ENCODE measurements at places on chromosomes 3 and 15.

DNA sequence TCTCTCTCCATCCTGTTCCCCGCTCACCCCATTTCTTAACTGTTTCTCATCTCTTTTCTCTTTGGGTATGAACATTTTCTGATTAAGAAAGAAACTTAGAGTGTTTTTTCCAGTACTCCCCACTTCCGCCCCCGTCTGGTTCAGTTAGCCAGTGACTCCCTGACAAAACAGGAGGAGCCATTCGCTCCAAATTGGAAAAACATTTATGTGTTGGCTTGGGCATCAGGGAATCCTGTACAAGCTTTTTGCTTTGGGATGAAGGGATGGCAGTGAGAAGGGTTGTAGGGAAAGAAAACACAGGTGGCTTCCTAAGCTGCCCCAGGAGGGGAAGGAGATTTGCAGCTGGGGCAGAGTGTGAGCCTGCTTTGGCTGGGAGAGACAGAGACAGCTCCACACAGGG is 47.0 kb downstream of the BOC start:
- H3K4me1 ChIP-seq, result no peaks in the 10 kb centered on the region
- no peaks in the 10 kb centered on the region for H3K36me3 ChIP-seq
- no peak for DNase-seq
- no peaks in the 10 kb centered on the region for H3K27me3 ChIP-seq
- H3K4me3 ChIP-seq, result no peak overlapping the region

- peaks cover 7% of the 10 kb centered on the region for H3K4me1 ChIP-seq
- no peak for DNase-seq
- H3K36me3 ChIP-seq, result no peaks in the 10 kb centered on the region
- peaks cover 18% of the 10 kb centered on the region for H3K27me3 ChIP-seq
- H3K4me3 ChIP-seq, result no peak overlapping the region
- no peak overlapping the region for H3K27ac ChIP-seq
Measured at GRCh38 chr15:70246623-70247220, 149.0 kb upstream of the TLE3 start.

DNA sequence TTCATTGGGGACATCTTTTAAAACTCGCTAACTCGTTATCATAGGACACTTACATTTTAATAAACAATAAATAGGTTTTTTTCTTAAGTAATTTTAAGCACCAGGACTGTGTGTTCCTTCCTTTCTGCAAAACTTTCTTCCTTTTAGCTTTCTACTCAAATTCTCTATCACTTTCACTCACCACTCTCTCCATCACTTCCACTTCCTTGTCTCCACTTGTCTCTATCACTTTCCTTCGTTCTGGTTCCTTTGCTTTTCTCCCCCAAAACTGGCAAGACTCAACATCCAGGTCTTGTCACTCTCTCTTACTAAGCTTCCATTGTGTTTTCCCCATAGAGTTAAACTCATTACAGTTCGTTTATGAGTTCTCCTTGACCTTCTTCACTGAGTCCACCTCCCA is 99.0 kb downstream of the ZPLD1 start:
- no peak for DNase-seq
- no peaks in the 10 kb centered on the region for H3K4me1 ChIP-seq
- H3K27ac ChIP-seq, result no peak overlapping the region
- no peaks in the 10 kb centered on the region for H3K36me3 ChIP-seq
- H3K27me3 ChIP-seq, result no peaks in the 10 kb centered on the region
- H3K4me3 ChIP-seq, result no peak overlapping the region

- no peak for DNase-seq
- no peaks in the 10 kb centered on the region for H3K36me3 ChIP-seq
- H3K4me3 ChIP-seq, result no peak overlapping the region
- H3K27ac ChIP-seq, result no peak overlapping the region
Measured at GRCh38 chr3:58231666-58232065, 5.9 kb upstream of the ABHD6 start.

- DNase-seq, result peak; percentile 44
- no peak overlapping the region for H3K27ac ChIP-seq
- no peak overlapping the region for H3K4me3 ChIP-seq
- peaks cover 39% of the 10 kb centered on the region for H3K4me1 ChIP-seq
- no peaks in the 10 kb centered on the region for H3K36me3 ChIP-seq
Measured at GRCh38 chr3:117557464-117558090, 848.0 kb downstream of the TUSC7 start.

DNA sequence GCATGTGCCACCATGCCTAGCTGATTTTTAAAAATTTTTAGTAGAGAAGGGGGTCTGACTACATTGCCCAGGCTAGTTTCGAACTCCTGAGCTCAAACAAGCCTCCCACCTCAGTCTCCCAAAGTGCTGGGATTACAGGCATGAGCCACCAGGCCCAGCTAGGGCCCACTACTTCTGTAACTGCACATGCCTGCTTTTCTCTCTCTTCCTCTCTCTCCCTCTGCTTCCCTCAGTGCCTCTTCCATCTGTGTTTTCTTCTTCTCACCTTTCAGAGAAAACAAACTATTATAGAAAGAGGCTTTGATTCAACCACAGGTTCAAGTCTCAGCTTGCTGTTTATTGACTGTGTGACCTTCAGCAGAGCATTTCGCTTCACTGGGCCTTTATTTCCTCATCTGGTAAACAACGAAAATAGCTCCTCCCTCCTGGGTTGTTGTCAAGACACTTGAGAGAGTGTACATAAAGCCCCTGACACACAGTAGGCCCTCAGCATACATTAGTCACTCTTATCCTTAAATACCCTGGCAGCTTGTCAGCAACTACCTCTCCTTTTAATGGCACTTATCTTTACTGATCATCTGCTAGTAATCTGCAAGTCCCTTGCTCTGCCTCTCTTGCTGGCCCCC is 10.2 kb downstream of the TADA3 start:
- H3K4me1 ChIP-seq, result no peaks in the 10 kb centered on the region
- H3K4me3 ChIP-seq, result no peak overlapping the region
- DNase-seq, result no peak
- H3K27me3 ChIP-seq, result no peaks in the 10 kb centered on the region

- H3K4me1 ChIP-seq, result peaks cover 8% of the 10 kb centered on the region
- no peak for DNase-seq
- no peak overlapping the region for H3K4me3 ChIP-seq
- no peaks in the 10 kb centered on the region for H3K36me3 ChIP-seq
- H3K27me3 ChIP-seq, result no peaks in the 10 kb centered on the region
Measured at GRCh38 chr15:97687654-97688053, 272.8 kb upstream of the ARRDC4 start.

GRCh38 chr3:3189102-3189727 is 9.7 kb upstream of the CRBN start:
- DNase-seq, result peak; percentile 48
- peaks cover 2% of the 10 kb centered on the region for H3K27me3 ChIP-seq
- H3K4me1 ChIP-seq, result no peaks in the 10 kb centered on the region
- H3K4me3 ChIP-seq, result no peak overlapping the region

DNA sequence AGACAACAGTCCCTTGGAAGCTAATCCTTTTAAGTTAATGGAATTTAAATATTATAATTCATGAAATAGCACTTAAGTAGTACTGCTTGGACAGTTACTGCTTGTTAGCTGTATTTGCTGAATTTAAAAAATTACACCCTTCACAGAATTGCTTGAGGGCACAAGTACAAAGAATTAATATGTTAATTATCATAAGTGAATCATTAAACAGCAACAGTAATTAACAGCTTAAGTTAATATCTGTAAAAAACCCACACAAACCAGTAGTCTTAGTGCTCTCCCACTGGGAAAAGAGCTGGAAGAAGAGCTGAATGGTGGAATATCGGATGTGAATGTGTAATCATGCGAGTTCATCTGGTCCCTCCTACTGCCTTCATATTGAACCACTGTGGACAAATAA is 232.0 kb downstream of the CD47 start:
- H3K4me3 ChIP-seq, result no peak overlapping the region
- H3K27ac ChIP-seq, result no peak overlapping the region
- no peaks in the 10 kb centered on the region for H3K36me3 ChIP-seq
- no peaks in the 10 kb centered on the region for H3K4me1 ChIP-seq
- no peaks in the 10 kb centered on the region for H3K27me3 ChIP-seq

DNA sequence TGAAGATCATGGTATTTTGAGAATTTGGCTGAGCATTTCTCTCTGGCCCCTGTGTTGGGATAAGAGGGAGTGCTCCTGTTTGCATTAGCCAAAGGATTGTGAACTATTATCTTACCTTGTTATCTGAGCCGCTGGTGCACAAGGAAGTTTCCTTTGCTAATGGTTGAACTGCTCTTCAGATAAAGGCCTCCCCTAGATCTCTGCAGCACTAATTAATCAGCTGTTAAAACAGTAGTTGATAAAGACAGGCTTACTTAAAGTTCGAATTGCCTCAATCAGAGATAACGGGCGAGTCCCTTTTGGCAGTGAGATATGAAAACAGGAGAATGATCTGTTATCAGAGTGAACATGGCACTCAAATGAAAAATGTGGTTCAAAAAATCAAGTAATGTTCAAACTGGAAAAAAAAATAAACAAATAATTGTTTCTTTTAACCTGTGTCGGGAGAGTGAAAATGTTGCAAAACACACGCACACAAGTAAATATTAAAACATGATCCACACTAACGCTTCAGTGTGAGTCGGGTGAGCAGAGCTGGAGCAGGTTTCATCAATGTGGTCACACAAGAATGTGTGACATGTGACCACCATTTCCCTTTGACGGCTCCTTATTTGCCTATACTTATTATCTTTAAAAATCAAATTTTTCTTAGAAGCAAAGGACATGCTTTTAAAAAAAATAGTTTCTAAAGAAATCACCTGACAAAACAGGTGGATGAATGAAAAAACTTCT is 469.1 kb downstream of the SOX2 start:
- peaks cover 25% of the 10 kb centered on the region for H3K4me1 ChIP-seq
- no peak for DNase-seq
- no peaks in the 10 kb centered on the region for H3K36me3 ChIP-seq

DNA sequence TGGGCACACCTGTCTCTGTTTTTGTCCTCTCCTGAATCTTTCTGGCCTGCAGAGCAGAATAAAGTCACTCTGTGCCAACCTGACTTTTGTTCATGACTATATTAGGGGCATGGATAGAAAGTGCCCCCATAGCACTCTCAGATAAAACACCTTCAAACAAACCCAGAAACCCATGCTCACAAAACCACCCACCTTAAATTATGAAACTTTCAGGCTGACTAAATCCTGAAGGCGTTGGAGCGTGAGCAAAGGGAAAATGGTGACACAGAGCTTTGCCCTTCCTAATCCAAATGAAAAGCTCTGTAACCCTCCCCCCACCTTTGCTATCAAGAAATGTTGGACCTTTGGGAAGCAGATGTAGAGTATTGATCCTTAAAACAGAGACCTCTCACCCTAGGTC is 138.9 kb downstream of the IGF1R start:
- no peak for DNase-seq
- no peak overlapping the region for H3K4me3 ChIP-seq
- H3K36me3 ChIP-seq, result no peaks in the 10 kb centered on the region
- no peak overlapping the region for H3K27ac ChIP-seq
- H3K27me3 ChIP-seq, result no peaks in the 10 kb centered on the region

GRCh38 chr15:65837301-65838294 is 31.7 kb upstream of the RAB11A start:
- H3K36me3 ChIP-seq, result no peaks in the 10 kb centered on the region
- no peak overlapping the region for H3K4me3 ChIP-seq
- H3K27me3 ChIP-seq, result no peaks in the 10 kb centered on the region
- peaks cover 22% of the 10 kb centered on the region for H3K4me1 ChIP-seq
- H3K27ac ChIP-seq, result peak overlapping the region; percentile 87
- DNase-seq, result peak; percentile 25

GRCh38 chr3:122294359-122294758 is 30.7 kb upstream of the CSTA start:
- DNase-seq, result no peak
- no peaks in the 10 kb centered on the region for H3K36me3 ChIP-seq
- no peaks in the 10 kb centered on the region for H3K4me1 ChIP-seq
- H3K27me3 ChIP-seq, result no peaks in the 10 kb centered on the region
- no peak overlapping the region for H3K4me3 ChIP-seq

DNA sequence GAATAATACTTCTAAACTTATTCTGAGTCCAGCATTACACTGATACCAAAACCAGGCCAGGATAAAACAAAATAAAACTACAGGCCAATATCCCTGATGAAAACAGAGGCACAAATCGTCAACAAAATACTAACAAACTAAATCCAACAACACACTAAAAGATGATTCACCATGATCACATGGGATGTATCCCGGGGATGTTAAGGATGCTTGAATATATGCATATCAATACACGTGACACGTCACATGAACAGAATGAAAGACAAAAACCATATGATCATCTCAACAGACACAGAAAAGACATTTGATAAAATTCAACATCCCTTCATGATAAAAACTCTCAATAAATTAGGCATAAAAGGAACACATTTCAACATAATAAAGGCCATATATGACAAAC is 91.5 kb downstream of the CSNK1G1 start:
- H3K27ac ChIP-seq, result no peak overlapping the region
- H3K4me3 ChIP-seq, result no peak overlapping the region
- H3K27me3 ChIP-seq, result no peaks in the 10 kb centered on the region
- no peaks in the 10 kb centered on the region for H3K36me3 ChIP-seq
- no peaks in the 10 kb centered on the region for H3K4me1 ChIP-seq

- no peaks in the 10 kb centered on the region for H3K36me3 ChIP-seq
- peaks cover 7% of the 10 kb centered on the region for H3K4me1 ChIP-seq
- no peak overlapping the region for H3K4me3 ChIP-seq
- no peaks in the 10 kb centered on the region for H3K27me3 ChIP-seq
- H3K27ac ChIP-seq, result no peak overlapping the region
Measured at GRCh38 chr15:43981576-43981975, 154.8 kb downstream of the WDR76 start.

GRCh38 chr3:10380906-10381305 is 60.0 kb upstream of the SEC13 start:
- H3K4me3 ChIP-seq, result no peak overlapping the region
- no peak overlapping the region for H3K27ac ChIP-seq
- DNase-seq, result no peak
- H3K36me3 ChIP-seq, result no peaks in the 10 kb centered on the region
- peaks cover 17% of the 10 kb centered on the region for H3K4me1 ChIP-seq
- H3K27me3 ChIP-seq, result no peaks in the 10 kb centered on the region

- no peak overlapping the region for H3K27ac ChIP-seq
- no peak overlapping the region for H3K4me3 ChIP-seq
- DNase-seq, result no peak
Measured at GRCh38 chr15:69082554-69082953, 68.1 kb downstream of the NOX5 start.

GRCh38 chr3:30048431-30048830 is 558.0 kb upstream of the TGFBR2 start:
- no peak overlapping the region for H3K4me3 ChIP-seq
- no peaks in the 10 kb centered on the region for H3K27me3 ChIP-seq
- DNase-seq, result no peak
- H3K36me3 ChIP-seq, result no peaks in the 10 kb centered on the region
